ENCODE measurements at places on chromosomes 1 and 21.

DNA sequence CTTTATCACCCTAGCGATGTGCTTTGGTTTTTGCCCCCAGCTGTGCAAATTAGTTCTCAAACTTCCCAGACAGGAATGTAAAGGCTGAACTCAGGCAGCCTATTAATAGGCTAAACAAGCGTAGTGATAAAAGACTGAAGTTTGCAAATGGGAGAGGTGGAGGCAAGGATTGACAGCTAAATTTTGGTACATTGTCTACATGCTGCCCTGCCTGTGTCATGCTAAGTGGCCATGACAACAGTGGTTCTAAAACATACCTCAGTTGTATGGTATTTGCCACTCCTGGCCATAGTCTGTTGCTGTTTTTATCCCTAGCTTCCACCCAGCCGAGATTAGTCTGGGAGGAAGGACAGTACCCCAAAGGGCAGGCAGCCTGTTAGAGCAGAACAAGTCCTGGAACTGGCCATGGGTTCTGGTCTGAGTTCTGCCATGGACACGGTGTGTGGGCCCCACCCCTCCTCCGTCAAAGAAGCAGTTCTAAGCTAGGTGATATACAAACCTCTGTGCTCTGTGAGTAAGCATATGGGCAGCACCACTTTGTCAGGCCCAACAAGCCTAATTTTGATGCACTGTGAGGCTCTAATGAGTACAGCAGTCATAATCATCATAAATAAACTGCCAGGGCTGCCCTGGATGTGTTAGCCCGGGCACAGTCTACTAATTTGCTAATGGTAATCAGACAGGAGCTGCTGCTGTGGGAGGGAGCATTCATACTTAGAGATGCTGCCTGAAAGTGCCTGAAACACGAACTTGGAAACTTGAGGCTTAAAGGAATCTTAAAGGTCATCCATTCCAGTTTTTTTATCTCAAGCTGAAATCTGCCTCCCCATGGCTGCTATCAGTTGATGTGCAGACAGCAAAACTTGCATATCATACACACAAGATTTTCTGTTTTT is 177.1 kb downstream of the HHAT start:
- DNase-seq, result no peak

DNA sequence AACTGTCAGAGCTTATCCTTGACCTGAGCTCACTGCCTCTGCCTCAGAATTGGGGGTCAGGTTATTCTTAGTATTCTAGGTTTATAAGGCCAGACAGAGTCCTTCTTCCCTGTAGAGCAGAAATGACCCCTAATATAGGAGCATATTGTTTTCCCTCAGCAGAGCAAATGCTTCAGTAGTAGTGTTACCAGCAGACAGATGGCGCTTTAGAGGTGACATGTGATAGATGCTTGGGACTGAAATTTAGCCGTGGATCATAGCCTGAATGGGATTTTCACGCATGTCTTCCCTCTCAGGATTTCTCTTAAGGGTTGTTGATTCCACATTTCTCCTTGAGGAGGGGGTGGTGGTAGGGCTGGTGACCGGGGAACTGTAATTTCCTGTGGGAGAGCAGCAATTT is 24.5 kb downstream of the ADARB1 start:
- DNase-seq, result no peak

DNA sequence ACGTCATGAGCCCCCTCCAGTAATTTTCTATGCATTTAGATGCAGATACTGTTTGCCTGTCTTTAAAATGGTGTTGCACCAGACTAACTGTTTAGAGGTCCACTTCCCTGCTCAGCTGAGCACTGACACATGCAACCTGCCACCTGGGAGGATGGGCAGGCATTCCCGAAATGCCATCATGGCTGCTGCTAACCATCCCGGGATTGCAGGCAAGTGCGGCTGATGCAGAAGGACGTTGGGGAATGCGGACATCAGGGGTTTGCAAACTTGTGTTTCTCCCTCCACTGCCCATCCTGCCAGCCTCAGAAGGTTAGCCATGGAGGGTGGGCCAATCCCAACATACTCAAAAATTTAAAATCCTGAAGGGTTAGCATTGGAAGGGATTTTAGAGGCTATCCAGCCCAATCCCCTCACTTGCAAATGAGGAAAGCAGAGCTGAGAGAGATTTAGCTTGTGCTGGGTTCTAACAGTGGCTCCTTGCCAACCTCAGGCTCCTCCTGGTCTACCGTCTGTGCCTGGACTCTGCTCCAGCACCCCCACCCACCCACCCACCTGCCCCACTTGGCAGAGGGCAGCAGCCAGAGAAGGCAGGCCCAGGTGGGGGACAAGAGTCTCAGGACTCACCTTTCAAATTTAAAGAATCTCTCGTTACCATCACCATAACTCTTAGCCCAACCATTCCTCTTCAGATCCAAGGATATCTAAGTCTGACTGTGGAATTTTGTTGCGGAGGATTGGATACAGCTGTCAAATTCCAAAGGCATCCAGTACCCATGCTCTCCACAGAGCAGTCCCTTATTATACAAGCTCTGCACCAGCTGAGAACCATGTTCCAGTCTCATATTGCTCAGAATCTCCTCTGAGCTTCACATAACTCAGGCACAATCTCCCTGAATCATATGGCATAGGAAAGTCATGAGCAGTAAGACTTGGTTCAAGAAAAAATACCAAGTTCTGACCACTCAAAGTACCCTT is 34.2 kb downstream of the HIVEP3 start:
- no peak for DNase-seq

DNA sequence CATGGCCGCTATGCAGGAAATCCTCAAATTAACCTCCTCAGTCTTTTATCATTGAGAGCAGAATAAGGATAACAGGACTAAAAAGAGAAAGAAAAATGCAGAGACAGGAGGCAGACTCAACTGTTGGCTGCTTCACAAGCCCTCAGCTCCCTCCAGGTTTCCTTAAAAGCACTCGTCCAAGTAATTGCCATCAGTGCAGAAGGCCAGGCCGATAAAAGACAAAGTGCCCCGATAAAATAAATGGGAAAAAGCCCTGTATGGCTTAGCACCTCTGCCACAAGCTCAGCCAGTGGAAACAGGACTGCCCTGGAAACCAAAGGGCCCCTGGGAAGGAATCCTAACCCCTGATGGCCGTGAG is 8.1 kb downstream of the S100A6 start:
- DNase-seq, result no peak

GRCh38 chr21:38156200-38156599 is 100.6 kb upstream of the KCNJ15 start:
- no peak for DNase-seq

GRCh38 chr1:228112167-228112566 is 3.1 kb upstream of the MRPL55 start:
- DNase-seq, result no peak

DNA sequence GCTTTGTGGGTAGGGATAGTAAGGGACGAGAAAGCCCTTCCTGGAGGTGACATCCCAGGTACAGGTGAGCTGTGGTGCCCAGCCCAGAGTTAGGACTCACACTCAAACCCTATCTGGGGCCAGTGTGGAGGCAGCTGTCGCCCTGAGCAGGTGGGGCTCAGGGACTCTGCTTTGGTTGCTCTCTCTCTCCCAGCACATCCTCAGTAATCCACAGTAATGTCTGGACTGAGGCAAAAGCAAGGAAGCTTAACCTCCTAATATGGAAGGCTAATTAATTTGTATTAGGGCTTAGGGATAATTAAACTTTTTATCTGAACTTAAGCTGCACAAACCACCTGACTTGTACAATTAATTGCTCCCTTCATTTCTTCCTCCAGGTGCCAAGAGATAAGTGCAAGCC is 38.2 kb downstream of the DDX20 start:
- no peak for DNase-seq

DNA sequence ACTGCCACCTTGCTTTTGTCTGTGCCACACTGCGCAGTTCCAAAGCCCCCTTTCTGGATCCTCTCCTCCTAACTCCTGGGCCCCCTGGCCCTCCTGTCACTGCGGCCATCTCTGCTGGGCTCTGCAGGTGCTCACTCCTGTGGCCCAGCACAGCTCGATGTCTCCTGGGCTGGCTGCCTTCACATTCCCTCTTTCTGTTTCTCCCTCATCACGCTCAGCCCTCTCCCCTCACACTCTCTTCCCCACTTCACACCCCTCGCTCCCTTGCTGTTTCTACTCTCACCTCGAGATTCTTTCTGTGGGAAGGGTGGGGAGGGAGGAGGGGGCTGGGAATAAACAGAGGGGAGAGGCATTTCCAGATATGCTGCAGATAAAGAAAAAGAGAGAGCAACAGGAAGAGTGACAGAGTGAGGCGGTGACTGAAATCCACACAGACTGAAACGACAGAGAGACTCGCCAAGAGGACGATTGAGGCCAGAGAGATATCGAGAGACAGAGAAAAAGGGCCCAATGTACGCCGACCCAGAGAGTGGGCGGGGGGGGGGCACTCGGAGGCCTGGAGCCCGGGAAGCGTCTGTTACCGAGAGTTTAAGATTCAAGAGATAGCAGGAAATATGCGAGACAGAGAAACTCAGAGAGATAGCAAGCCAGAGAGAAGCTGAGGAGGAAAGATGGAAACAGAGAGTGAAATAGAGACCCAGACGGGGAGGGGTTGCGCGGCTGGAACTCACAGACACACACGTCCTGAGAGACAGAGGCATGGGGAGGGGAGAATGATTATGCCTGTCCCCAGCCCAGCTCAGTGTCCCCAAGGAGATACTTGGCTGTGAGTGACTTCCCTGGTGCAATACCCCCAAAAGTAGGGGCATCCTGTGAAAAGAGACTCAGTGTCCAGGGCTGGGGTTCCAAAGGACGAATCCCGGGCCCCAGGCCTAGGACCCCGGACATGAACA is 666 bp downstream of the CSF3R start:
- DNase-seq, result no peak

- DNase-seq, result no peak
Measured at GRCh38 chr1:208598021-208598420, 353.8 kb upstream of the PLXNA2 start.

GRCh38 chr1:72283022-72283306 is 625 bp upstream of the NEGR1 start:
- no peak for DNase-seq

- no peak for DNase-seq
Measured at GRCh38 chr1:218848009-218848408, 325.7 kb upstream of the LYPLAL1 start.

GRCh38 chr1:230558324-230558723 is 84.0 kb upstream of the COG2 start:
- DNase-seq, result no peak

DNA sequence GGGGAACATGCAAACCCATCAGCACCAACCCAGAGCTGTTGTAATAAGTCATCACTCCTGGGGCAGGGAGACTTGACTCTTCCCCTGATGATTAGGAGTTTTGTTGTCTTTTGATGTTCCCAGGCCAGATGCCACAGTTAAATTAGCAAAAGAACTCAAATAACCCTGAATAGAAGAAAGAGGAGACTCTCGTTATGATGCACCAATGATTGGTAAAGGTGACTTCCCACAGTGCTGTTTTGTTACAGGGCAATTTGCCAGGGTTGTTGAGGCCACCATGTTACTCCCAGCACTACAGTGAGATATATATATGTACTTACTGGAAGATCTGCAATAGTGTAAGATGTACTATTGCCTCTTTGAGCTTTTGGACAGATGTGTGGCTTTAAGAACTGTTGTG is 24.3 kb upstream of the RCAN1 start:
- no peak for DNase-seq

- DNase-seq, result peak; percentile 69
Measured at GRCh38 chr1:33367485-33368405, 46.8 kb upstream of the A3GALT2 start.

- DNase-seq, result no peak
Measured at GRCh38 chr1:232655028-232655745, 25.3 kb upstream of the SIPA1L2 start.

DNA sequence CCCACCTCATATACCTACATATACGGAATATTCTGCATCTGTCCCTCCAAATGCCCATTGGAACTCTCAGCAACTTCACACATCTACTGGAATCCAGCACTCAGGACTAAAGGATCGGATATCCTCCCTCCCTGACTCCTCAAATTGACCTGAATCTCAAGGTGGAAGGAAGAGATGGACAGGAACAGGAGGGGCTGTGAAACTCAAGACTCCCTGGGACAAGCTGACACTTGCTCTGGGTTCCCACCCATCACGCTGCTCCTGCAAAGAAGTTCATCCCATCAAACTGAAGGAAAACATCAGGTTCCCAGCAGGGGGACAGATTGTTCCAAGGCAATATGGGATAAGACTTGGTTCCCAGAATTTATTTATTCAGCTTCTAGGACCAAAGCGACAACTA is 30.3 kb upstream of the TIAM1 start:
- DNase-seq, result no peak

DNA sequence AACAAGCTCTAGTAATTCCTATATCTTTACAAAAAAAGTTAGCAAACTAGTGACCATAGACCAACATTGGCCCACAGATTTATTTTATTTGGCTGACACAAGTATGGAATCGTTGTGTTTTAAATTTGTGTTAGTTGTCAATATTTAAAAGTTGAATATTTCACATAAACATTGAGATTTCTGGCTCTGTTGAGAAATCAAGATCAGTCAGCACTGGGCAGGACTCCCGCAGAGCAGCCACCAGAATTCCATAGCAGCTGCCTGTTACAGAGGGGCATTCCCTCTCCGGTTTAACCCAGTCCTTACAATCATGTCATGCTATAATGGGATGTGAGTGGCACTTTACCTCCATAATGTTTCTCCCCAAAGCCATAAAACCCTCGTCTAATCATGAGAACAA is 79.2 kb upstream of the NRIP1 start:
- no peak for DNase-seq

DNA sequence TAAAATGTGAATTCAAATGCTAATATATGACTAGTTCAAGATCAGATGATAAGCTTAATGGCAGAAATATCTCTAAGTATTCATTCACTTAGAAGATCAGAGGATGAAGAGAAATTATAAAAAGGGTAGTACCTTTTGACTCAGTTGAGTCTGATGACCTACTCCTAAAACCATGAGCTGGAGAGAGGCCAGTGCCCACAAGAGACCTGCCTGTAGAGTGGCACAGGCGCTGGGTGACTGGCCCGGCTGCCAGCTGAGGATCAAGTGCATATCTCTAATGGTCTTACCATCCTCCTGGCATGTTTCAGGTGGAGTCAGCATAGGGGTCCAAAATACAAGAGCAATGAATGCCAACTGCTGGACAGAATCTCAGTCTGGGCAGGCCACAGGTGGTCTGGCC is 14.1 kb downstream of the DDAH1 start:
- no peak for DNase-seq

DNA sequence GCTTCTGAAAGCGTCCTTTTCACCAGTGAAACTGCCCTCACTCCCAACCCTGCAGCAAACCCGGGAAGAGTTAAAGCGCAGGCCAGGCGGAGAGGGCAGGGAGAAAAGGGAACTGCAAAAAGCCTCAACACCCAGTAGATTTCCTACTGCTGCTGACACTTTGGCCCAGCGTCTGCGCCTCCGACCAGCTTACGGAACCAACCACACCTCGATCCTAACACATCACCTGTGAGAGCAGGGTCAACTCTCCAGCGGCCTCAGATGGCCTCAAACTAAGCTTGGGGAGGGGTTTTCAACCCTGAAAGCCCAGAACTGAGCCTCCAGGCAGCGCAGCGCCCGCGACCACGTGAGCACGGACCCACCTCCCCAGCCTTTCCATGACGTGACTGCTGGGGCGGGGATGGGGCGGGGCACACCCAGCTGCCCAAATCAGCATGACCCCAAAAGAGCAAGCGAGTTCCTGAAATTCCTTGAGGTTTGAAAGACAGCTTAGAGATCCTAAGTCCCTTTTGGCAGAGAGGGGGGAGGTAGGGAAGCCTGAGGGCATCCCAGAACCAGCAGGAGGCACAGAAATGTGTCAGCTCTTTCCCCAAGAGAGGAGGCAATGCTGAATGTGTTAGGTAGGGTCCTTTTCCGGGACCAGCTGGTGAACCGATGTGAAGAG is 59.1 kb downstream of the ITPKB start:
- no peak for DNase-seq

Measured in NCI-H2107 (cell line).